Large intestine (tissue), 12 donors: ENCODE measurements at places on chromosomes 12 and 14. TPM values are rescaled to one million over a fixed set of nuclear protein-coding genes. Genes with fewer than 3 reads are reported as not detected.

SYCP3 gene
- polyA plus RNA-seq, result 1.7 TPM

KLHL33 gene
- 0.64 TPM for polyA plus RNA-seq

DNA sequence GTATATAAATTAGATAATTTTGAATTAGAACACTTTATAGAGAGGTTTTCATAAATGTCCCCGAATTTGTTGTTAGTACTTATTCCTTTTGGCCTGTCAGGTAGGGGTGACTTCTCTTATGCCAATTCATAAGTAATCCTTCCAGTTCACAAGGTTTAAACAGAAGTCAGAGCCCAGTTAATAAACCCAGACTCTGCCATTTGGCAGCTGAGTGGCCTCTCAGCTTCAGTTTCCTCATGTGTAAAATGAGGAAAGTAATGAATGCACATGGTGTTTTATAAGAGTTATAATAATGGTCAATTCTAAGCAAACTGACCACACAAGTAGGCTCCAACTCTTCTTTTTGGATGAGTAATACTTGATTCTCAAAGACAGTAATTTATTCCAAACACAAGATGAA, 10.3 kb downstream of the MTERF2 start:
- DNase-seq, result no peak

GRCh38 chr12:110666892-110667291, 22.0 kb downstream of the HVCN1 start:
- DNase-seq, result no peak

GRCh38 chr12:18982226-18982949, 147.1 kb upstream of the PLEKHA5 start:
- DNase-seq, result no peak

GRCh38 chr14:79899610-79900009, 311.7 kb downstream of the DIO2 start:
- DNase-seq, result no peak
